ENCODE measurements at places on chromosomes 6 and 20.

GRCh38 chr6:20631549-20631924 is 97.3 kb downstream of the CDKAL1 start:
- DNase-seq: no peak

GRCh38 chr6:7933794-7934193 is 23.2 kb upstream of the TXNDC5 start:
- no peak for DNase-seq

- no peak for DNase-seq
Measured at GRCh38 chr20:15461938-15462337, 1111.3 kb downstream of the KIF16B start.

DNA sequence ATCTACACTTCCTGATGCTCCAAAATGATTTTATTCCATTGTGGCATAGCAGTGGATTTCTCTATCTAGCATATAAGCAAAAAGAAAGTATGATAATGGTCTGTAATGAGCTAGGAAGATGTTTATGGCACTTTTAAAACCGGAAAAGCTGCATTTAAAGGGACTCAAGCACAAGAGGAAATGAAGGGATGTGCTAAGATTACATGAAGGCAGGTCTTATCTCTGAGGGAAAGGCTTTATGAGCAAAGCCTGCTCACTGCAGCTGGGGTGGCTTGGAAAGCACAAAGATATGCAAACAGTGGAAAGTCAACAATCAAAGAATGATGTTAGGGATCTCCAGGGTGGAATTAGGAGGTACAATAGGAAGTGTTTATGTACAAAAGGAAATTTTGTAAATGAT is 138.2 kb downstream of the TENT5A start:
- DNase-seq: peak; percentile 15

- DNase-seq: no peak
Measured at GRCh38 chr6:64930681-64931080, 776.3 kb downstream of the EYS start.

GRCh38 chr20:5691918-5692618 is 58.1 kb upstream of the SHLD1 start:
- DNase-seq: no peak

GRCh38 chr6:24440897-24441598 is 38.3 kb downstream of the MRS2 start:
- no peak for DNase-seq
